ENCODE measurements at places on chromosomes 12 and 14.
A peak's percentile ranks its signal among the peaks of the same experiment; 100 is the strongest.

DNA sequence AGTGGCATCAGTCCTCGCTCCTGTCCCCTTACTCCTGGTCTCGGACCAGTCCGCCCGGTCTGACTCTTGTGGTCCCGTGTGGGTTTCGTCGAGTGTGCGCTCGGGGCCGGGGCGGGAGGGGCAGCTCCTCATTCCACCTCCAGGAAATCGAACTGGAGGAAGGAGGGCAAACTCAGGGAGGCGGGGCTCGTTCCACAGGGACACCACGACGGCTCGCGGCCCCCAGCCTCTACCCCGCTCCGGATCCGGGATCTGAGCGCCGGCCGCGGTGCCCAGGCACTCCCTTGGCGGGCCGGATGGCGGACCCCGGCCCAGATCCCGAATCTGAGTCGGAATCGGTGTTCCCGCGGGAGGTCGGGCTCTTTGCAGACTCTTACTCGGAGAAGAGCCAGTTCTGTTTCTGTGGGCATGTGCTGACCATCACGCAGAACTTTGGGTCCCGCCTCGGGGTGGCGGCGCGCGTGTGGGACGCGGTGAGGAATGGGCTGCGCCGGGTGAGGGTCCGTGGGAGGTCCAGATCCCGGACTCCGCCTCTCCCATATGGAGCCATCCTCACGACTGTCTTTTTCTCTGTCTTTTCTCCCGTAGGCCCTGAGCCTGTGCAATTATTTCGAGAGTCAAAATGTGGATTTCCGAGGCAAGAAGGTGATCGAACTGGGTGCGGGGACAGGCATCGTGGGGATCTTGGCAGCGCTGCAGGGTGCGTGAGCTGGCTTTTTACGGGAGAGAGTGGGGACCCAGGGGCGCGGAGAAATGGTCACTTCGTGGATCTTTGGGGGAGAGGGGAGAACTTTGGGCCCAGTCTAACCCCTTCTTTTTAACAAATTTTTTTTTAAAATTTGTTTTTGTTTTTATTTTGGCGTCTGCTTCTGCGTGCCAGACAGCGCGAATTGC is at the start of gene EEF1AKMT3:
Gene EEF1AKMT3, plus strand, starts transcription at position 186 of the 894 bp plus-strand sequence. Its CDS starts 111 bp downstream, at position 297.
- peak; percentile 69 for DNase-seq

GRCh38 chr14:98633380-98633779 is 638.6 kb downstream of the BCL11B start:
- no peak for DNase-seq

GRCh38 chr14:77185093-77185465 is 3.5 kb downstream of the TMEM63C start:
- DNase-seq, result no peak

GRCh38 chr12:26978801-26979200 is 35.4 kb downstream of the TM7SF3 start:
- no peak for DNase-seq
